ENCODE measurements at places on chromosomes 5 and 9. TPM values are rescaled to one million over a fixed set of nuclear protein-coding genes. Genes with fewer than 3 reads are reported as not detected.

GRCh38 chr5:36529142-36529541, 77.3 kb upstream of the SLC1A3 start:
- H3K27ac ChIP-seq: no peak overlapping the region
- no peak overlapping the region for H3K4me3 ChIP-seq
- H3K27me3 ChIP-seq: no peaks in the 10 kb centered on the region
- DNase-seq: no peak

The MSX2 gene
- total RNA-seq: not detected

DNA sequence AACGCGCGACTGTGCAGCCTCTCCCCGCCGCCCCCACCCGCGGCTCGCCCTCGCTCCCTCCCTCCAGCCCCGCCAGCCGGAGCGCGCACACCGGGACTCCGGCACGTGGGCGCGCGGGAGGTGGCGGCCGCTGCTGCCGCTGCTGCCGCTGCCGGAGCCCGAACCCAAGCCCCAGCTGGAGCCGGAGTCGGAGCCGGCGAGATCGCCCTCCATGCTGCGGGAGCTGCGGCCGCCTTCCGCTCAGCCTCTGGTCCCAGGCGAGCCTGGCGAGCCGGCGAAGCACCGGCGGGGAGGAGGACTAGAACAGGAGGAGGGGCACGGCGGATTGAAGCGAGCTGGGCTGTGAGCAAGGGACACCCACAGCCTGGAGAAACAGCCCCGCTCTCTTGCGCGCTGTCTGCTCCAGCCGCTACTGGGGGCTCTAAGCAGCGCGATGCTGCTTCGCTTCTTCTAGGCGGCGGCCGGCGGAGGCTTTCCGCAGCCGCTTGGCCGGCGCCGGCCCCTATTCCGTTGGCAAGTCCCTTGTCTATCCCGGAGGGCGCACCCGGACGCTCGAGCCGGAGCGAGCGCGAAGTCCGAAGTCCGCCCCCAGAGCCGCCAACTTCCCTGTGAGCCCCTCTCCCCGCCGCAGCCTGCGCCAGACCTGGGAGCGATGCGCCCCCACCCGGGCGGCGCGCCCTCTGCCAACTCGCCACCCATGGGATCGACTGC, 598.7 kb upstream of the SGCD start:
- peaks cover 37% of the 10 kb centered on the region for H3K27me3 ChIP-seq
- no peak for DNase-seq
- no peaks in the 10 kb centered on the region for H3K36me3 ChIP-seq
- H3K4me1 ChIP-seq: peaks cover 23% of the 10 kb centered on the region
- no peak overlapping the region for H3K27ac ChIP-seq

- H3K4me1 ChIP-seq: no peaks in the 10 kb centered on the region
- H3K27ac ChIP-seq: no peak overlapping the region
- no peaks in the 10 kb centered on the region for H3K36me3 ChIP-seq
- H3K27me3 ChIP-seq: no peaks in the 10 kb centered on the region
Observed at GRCh38 chr5:38323645-38324295, 65.4 kb downstream of the EGFLAM start.

DNA sequence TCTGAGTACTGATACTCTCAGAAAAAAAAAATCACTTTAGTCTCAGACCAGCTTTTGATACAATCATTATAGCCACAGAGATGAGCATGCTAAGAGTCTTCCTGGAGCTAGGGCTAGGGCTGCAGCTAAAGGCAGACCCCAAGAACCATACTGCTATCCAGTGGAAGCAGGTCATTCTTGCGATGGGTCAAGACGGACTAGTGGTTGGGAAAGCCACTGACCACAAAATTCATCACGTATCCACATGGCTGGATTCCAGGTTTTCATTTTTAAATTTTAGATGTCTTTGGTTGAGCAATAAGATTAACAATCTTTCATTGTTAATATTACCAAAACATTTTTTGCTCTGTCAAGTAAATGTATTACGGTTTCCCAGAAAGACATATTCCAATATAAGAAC, 598.1 kb downstream of the DNAH5 start:
- no peaks in the 10 kb centered on the region for H3K4me1 ChIP-seq
- no peak for DNase-seq
- H3K36me3 ChIP-seq: no peaks in the 10 kb centered on the region

The KCNV2 gene
- not detected for total RNA-seq

DNA sequence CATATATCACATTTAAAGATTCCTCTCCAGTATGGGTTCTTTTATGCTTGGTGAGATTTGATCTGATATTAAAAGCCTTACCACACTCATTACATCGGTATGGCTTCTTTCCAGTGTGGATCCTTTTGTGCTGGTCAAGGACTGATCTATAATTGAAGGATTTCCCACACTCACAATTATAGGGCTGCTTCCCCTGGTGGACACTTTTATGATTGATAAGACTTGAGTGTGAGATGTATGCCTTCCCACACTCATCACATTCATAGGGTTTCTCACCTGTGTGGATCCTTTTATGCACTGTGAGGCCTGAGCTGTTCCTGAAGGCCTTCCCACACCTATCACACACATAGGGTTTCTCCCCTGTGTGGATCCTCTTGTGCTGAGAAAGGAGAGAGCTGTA, 12.2 kb downstream of the ZFP62 start:
- no peaks in the 10 kb centered on the region for H3K4me1 ChIP-seq
- H3K36me3 ChIP-seq: peaks cover 26% of the 10 kb centered on the region
- H3K27me3 ChIP-seq: no peaks in the 10 kb centered on the region
- no peak overlapping the region for H3K27ac ChIP-seq
- no peak overlapping the region for H3K4me3 ChIP-seq
